ENCODE measurements at places on chromosomes 4 and X.
A peak's percentile ranks its signal among the peaks of the same experiment; 100 is the strongest.

- no peak for DNase-seq
Observed at GRCh38 chr4:53767482-53767881, 176.2 kb upstream of the LNX1 start.

- DNase-seq = no peak
Observed at GRCh38 chrX:40177117-40177430, 79.3 kb upstream of the BCOR start.

DNA sequence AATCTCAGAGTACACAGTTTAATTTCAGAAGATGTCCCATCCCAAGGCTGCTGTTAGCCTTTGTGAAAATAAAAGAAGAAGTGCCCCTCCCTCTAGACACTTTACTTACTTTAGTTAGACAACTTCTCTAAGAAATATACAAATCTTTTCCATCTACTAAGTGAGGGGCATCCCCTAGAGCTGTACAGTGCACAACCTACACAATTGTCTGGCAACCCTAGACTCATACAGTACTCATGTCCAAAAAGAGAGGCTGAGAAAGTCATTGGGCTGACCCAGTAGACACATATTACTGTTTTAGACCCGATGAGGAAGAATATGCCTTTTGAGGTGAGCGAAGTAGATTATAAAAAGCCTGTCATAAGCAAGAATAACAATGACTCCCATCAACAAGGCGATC is 297.6 kb downstream of the IDS start:
- no peak for DNase-seq

DNA sequence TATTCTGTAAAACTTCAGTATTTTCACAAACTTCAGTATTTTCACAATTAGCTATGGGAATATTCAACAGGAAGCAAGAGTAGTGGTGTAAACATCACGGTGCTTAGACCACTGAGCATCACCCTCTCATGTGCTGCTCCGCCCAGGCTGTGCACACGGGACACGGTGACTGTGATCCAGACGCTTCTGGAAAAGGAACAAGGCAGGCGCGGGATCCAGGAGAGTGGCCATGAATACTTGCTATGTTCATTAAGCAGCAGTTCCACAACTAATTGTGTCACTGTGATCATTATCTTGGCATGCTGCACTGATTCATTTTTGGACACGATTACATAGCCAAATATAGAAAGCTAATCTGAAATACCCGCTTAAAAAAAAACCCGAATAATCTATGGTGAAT is 19.6 kb upstream of the FAT1 start:
- DNase-seq = peak; percentile 20

DNA sequence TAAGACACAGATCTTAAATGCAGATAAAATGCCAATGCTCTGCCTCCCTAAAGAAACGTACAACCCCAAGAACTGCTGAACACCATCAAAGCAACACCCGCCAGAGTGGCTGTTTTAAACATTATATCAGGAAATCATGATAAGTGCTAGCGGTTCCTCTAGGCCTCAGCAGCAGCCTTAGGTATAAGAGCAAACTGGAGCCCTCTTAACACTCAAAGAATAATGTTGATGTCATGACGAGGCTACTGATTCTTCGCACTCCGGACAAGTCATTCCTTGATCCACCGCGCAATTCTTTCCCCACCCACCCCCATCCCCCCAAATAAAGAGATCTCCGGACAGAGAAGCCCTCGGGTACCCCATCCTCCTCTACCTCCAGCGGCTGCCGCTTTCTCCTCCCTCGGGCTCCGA is 507 bp downstream of the LIN54 start:
- DNase-seq = no peak

DNA sequence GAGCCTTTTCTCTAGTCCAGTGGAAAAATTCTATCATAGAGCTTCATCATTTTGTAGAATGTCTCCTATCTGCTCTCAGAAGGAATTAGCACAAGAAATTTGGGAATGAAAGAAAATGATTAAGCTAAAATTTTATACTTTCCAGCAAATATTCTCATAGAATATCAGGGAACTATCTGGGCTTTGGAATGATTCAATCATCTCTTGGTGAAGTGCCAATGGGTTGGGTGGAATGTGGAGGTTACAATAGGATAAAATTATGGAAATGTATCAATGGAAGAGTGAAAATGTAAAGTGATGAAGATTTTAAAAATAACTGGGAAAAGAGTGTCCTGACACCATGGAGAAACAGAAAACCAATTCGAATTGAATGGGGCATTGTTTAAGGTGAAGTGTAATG is 119.0 kb upstream of the MID1 start:
- DNase-seq = no peak

DNA sequence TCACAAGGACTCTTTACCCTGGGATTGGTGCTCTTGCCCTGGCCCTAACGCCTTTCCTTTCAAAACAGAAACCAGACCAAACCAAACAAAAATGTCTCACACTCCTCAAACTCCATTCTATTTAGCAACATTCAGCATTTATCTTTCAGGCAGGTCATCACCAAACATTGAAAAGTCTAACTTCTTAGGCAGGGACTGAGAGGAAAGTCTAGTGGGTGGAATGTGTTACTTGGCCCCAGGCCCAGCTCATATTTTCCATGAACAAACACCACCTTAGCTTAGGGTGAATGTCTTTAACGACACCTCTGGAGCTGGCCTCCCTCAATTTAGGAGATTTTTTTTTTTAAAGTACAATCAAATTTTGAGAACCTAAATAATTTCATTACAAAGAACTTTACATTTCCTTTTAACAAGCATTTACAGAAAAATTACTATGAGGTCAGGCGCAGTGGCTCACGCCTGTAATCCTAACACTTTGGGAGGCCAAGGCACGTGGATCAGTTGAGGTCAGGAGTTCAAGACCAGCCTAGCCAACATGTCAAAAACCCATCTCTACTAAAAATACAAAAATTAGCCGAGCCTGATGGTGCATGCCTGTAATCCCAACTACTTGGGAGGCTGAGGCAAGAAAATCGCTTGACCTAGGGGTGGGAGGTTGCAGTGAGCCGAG is 10.2 kb upstream of the N4BP2 start:
- no peak for DNase-seq

- no peak for DNase-seq
Observed at GRCh38 chr4:86141161-86141560, 218.7 kb downstream of the MAPK10 start.
